Activated T-cell treated with anti-CD3 and anti-CD28 coated beads for 4 hours (primary cell): ENCODE measurements at places on chromosomes 1 and 21.

DNA sequence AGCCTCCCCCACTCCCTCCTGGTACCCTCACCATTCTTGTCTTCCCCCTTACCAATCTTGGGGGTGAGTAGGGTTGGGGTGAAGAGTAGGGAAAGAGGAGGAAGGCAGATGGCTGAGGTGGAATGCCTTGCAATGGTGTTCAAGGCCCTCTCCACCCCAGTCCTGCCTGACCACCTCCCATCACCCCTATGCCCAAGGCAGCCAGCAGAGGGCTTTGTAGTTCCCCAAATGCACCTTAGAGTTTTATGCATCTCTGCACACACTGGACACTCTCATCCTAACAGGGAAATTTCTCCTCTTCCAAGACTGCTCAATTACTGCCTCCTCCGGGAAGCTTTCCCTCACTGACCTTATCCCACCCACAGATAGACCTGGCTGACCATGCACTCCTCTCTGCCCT, 15.4 kb downstream of the KIF17 start:
- no peak for DNase-seq

DNA sequence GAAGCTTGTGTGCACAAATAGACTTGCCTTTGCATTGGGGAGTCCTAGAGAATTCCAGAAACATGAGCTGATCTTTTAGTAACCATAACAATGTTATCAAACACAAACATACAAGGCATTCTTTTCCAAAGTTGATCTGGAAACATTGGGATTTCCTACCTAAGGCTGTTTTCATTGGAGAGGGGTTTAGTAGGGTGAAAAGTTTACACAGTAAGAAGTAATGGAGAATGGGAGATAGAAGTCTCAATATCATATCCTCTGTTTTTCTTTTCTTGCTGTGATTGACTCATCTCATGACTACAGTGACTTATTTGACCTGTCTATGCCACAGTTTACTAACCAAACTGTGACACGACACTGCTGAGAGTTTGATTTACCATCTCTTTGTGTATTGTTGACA, 65.6 kb upstream of the PLA2G4A start:
- no peak for DNase-seq

DNA sequence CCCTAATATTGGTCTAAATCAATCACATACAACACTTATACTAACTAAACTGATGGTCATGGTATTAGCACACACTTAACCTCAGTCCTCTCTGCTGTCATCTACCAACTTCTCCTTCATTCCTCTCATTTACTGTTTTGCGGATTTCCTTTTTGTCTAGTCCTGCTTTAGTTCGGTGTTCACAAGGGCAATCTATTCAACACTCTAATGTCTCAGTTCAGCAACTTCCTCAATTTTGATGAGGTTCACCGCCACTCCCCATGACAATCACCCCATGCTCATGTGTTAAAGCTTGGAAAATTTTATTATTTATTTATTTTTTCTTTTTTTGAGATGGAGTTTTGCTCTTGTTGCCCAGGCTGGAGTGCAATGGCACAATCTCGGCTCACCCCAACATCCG, 301.1 kb downstream of the PTPRC start:
- no peak for DNase-seq

- no peak for DNase-seq
These were observed 490.1 kb downstream of the NEGR1 start for GRCh38 chr1:71792264-71792663.

- no peak for DNase-seq
These were observed 11.0 kb upstream of the TNFRSF8 start for GRCh38 chr1:12052008-12052573.

DNA sequence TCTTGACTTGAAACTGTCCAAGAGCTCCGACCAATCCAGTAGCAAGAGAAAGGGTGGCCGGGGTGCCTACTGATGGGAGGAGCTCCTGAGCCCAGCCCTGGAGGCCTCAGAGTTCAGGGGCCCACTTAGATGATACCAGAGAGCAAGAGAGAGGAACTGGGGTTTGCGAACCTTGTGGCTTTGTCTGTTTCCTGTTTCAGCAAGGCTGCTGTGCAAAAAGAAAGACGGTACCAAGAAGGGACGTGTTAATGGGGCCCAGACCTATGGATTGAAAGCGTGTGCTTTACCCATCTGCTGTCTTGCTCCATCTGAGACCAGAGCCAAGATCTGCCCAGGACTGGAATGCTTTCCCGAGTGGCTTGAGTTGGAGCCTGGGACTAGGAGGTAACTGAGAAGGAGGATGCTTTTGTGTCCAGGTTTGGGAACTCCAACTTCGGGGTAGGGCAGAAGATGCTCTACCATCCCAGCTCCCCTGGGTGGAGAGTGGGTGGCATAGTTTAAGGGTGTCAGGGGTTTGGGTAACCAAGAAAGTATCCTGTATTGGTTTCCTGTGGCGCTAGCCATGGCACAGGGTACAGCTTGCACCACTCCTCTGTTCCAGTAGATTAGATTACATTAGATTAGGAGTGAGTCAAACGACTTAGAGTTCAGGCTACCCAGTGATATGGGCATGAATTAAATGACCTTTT, at the start of gene TRAF3IP3:
TSS of gene TRAF3IP3 (plus strand) at position 128 of the 689 bp plus-strand sequence. CDS start 3,987 bp downstream, outside the sequence.
- DNase-seq: peak; percentile 51

- no peak for DNase-seq
These were observed 11.1 kb upstream of the MSTO1 start for GRCh38 chr1:155598842-155599331.

GRCh38 chr1:42929434-42930177, 29.1 kb downstream of the SLC2A1 start:
- no peak for DNase-seq

GRCh38 chr1:221138516-221138915, 259.3 kb downstream of the HLX start:
- DNase-seq: no peak

GRCh38 chr1:25134801-25135461, 97.4 kb downstream of the SYF2 start:
- no peak for DNase-seq

- no peak for DNase-seq
These were observed 42.0 kb downstream of the PROX1 start for GRCh38 chr1:214029796-214030195.

DNA sequence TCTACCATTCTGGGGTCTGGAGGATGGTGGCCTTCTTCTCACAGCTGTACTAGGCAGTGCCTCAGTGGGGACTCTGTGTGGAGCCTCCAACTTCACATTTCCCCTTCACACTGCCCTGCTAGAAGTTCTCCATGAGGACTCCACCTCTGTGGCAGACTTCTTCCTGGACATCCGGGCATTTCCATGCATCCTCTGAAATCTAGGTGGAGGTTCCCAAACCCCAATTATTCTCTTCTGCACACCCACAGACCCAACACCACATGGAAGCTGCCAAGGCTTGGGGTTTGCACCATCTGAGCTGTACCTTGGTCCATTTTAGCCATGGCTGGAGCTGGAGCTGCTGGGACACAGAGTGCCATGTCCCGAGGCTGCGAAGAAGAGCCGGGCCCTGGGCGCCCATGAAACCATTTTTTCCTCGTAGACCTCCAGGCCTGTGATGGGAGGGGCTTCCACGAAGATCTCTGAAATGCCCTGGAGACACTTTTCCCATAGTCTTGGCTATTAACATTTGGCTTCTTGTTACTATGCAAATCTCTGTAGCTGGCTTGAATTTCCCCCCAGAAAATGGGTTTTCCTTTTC, 170.5 kb downstream of the FOXD2 start:
- DNase-seq: no peak

- no peak for DNase-seq
These were observed 9.3 kb downstream of the NEK7 start for GRCh38 chr1:198165927-198166647.

- no peak for DNase-seq
These were observed 41.3 kb downstream of the AKNAD1 start for GRCh38 chr1:108815566-108815965.

- no peak for DNase-seq
These were observed 22.0 kb upstream of the VAMP3 start for GRCh38 chr1:7749126-7749525.

GRCh38 chr1:43783671-43784205, 76.4 kb downstream of the ST3GAL3 start:
- DNase-seq: no peak

DNA sequence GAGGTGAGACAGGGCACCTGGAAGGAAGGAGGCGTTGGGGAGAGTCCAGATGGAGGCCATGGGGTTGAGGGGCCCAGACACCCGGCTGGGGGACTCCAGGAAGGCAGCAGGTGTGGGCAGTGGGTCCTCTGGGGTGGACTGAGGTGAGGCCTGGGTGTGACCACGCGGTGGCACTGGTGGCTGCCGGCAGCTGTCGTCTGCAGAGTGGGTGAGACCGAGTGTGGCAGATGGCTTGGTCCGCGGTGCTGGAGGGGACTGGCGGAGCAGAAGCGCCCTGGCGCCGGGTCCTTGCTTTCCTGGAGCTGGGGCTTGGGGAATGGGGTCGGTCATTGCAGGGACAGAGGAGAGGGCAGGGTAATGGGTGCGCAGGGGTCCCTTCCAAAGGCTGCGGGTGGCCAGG, 12.5 kb downstream of the AGRN start:
- DNase-seq: no peak

DNA sequence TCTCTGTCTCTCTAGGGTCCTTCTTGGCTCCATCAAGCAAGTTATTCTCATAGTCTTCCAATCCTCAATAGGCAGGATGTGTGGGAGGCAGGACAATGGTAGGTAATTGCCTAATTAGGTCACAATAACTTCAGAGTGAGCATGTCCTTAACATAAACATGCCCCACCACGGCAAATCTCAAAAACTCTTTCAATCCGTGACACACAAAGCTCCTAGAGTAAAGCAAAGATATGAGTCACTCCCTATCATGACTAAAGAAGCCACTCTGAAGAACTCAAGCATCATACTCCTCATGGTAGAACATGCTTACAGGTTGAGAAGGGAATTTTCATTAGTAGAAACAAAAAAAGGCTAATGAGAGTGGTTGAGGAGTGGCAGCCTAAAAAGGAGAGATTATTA, 4.9 kb downstream of the HAO2 start:
- DNase-seq: no peak

- DNase-seq: no peak
These were observed 63.7 kb downstream of the SCCPDH start for GRCh38 chr1:246787781-246788513.

DNA sequence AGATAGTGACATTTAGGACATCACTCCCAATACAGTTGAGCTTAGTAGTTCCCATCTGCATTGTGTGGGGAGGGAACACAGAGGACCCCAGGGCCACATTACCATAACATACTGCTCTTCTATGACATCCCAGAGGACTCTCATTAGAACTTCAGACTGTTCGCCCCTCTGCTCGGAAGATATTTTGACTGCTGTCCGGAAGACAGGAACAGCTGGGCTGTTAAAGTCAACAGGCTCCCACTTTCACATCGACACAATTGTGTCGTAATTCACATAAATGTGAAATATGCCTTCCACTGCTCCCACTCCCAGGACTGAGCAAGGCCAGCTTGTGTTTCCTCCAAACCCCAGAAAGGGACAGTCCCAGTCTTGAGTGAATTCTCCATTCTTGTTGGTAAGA, 158.4 kb downstream of the SEC16B start:
- no peak for DNase-seq
